ENCODE measurements at places on chromosomes 3 and 15.

DNA sequence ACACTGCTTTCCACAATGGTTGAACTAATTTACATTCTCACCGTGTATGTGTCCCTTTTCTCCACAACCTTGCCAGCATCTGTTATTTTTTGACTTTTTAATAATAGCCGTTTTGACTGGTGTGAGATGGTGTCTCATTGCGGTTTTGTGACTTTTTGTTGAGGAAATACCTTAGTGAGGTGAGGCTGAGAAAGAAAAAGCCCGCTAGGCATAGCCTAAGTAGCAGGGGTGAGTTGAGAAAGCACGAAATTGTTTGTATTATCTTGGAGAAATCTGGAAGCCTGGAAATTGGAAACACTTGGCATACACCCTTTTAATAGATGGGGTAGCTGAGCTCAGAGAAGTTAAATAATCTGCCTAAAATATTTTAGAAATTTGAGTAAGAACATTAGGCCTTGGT is 61.5 kb upstream of the CFAP161 start:
- no peak for DNase-seq

DNA sequence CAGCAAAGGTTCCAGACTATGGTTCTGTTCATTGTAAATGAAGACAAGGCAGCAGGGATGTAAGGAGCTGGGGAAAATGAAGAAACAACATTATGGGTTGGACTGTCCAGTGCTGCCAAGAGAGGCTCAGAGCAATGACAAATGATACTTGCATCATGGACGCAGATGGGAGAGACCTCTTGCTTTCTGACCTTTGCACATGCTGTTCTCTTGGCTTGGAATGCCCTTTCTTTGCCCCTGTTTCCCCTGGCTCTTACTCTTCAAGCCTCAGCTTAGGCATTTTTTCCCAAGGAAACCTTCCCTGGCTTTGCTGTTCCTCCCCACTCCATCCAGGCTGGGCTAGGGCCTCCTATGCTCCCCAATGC is 59.9 kb upstream of the RAD18 start:
- DNase-seq: no peak

DNA sequence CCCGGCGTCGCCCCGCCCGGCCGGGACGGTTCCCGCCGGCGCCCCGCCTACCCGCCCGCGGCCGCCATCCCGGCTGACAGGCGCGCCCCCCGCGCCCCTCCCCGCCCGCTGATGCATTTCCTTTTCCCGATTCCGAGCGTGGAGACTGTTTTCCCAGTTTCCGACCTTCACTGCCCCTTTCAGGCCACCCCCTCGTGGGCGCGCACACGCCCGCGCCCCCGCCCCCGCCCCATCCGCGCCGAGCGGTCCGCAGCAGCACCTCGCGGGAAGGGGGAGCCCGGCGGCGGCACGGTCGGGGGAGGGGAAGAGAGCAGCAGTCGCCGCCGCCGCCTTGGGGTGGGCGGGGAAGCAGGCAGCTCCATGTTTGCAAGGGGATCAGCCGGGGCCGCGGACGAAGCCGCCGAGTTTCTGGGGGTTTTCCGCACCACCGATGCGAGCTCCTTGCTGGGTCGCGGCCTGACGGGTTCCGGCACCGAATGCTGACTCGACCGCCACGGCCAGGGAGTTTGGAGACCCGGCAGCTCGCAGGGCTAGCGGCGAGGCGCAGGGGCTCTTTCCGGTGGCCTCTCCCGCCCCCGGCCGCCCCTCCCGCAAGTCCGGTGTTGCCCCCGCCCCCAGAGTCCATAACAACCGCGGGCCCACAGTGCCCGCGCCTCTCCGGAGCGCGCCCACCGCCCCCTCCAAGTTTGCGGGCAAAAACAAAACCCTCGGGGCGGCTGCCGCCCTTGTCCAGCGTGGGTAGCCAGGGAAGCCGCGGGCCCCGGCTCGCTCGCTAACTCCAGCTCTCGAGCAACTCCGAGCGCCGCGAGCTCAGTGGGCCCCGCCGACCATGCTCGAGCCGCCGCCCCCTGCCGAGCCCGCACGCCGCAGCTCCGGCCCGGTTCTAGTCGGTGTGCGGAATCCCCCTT is 3.2 kb upstream of the SIN3A start:
- DNase-seq: peak; percentile 40

GRCh38 chr3:94001191-94001590 is 21.2 kb downstream of the ARL13B start:
- no peak for DNase-seq

- no peak for DNase-seq
These were observed 844 bp upstream of the UQCC5 start for GRCh38 chr3:52535411-52536111.

DNA sequence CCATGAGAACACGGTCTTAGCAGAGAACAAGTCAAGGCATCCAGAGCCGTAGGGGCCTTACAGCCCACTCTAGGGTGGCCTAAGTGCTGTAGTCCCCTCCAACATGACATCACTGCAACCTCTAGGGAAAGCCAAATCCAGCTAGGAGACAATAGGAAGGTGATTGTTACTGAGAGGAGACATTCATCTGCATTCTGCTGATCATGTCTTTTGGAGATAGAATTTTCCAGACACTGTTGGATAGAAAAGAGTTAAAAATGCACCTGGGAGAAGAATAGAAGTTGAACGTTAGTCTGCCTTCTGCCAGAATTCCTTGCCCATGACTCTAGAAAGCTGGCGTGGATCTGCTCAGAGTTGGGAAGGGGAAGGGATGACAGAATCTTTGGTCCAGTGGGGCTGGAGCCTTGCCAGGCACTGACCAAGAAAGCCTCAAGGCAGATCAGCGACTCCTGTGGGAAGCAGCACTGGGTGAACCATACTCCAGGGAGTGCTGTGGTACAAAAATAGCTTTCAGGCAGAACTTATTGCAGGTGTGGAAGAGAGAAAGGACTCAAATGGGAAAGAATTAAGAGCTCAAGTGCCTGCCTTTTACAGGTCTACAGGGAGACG is 44.8 kb upstream of the RAF1 start:
- no peak for DNase-seq

DNA sequence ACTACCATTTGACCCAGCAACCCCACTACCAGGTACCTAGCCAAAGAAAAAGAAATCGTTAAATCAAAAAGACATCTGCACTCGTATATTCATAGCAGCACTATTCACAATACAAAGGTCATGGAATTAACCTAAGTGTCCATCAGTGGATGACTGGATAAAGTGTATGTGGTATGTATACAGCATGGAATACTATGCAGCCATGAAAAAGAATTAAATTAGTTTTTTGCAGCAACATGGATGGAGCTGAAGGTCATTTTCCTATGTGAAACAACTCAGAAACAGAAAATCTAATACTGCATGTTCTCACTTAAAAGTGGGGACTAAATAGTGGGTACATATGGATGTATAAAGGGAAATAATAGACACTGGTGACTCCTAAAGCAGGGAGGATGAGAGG is 175.2 kb downstream of the ZIC4 start:
- DNase-seq: no peak

DNA sequence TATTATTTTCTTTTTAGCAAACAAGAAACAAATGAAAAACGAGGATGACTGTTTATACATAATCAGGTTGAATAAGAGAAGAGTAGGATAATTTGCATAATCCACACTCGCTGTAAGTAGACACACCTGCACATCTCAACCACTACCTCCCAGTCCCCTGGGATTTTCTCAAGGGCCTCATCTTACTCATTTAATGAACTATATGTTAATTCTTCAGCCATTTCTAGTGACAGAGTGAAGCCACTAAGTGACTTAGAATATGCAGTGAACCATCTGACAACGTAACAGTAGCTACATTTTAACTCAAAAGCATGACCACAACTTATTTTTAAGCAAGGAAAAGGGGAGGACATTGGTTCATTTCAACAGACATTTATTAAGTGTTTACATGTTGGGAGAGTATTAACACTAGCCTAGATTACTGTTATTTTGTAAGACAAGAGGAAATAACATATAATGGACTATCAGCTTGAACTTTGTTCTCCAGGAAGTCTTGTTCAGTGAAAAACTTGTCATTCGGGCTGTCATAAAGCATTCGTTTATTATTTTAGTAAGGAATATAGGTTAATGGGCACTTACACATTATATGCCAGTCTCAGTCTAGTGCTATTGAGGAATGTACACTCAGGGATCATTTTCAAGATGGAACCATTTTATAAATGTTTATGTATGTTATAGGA is 173.0 kb upstream of the ROBO2 start:
- no peak for DNase-seq

DNA sequence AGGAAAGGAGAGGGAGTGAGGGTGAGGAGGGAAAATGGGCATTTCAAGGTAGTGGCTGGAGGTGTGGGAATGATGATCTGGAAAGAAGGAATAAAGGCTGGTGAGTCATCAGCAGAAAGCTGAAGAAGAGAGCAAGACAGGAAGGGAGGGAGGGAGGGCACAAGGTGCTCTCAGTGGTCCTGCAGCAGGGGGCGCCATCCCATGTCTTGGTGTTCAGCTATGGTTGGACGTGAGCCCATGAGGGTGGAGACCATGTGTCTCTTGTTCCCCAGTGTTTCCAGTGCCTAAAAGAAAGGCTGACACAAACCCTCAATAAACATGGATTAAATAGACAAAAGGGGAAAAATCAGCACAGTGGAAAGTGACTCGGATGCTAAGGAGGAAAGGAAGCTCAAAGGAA is 228.5 kb downstream of the NTRK3 start:
- DNase-seq: no peak

DNA sequence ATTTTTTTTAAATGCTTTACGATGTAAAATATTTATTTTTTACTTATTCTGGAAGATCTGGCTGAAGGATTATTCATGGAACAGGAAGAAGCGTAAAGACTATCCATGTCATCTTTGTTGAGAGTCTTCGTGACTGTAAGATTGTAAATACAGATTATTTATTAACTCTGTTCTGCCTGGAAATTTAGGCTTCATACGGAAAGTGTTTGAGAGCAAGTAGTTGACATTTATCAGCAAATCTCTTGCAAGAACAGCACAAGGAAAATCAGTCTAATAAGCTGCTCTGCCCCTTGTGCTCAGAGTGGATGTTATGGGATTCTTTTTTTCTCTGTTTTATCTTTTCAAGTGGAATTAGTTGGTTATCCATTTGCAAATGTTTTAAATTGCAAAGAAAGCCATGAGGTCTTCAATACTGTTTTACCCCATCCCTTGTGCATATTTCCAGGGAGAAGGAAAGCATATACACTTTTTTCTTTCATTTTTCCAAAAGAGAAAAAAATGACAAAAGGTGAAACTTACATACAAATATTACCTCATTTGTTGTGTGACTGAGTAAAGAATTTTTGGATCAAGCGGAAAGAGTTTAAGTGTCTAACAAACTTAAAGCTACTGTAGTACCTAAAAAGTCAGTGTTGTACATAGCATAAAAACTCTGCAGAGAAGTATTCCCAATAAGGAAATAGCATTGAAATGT is 15.6 kb downstream of the THBS1 start:
- DNase-seq: no peak

GRCh38 chr3:153513236-153513635 is 351.2 kb downstream of the RAP2B start:
- no peak for DNase-seq

- DNase-seq: no peak
These were observed 105.7 kb downstream of the CORO2B start for GRCh38 chr15:68684476-68684875.

DNA sequence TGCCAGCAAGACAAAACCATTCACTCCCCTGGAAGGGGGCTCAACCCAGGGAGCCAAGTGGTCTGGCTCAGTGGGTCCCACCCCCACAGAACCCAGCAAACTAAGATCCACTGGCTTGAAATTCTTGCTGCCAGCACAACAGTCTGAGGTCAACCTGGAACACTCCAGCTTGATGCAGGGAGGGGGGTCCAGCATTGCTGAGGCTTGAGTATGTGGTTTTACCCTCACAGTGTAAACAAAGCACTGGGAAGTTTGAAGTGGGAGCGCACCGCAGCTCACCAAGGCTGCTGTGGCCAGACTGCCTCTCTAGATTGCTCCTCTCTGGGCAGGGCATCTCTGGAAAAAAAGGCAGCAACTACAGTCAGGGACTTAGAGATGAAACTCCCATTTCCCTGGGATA is 81.7 kb downstream of the MSL2 start:
- no peak for DNase-seq

DNA sequence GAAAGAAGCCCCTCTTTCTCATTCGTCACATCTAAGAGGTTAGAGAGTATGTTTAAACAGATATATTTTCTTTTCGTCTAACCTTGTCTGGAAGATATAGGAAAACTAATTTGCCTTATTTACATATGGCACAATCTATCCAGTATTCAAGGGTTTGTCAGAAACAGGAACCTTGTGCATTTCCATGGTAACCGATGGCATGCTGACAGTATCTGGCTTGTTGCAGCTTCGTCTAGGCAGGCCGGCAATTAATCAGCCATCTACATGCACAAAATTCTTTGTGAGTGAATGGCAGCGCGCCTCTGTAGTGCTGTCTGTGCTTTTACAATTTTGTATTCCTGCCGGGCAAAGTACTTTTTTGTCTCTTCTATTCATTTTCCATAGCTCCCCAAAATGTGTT is 294.0 kb upstream of the SOX2 start:
- DNase-seq: no peak

- DNase-seq: no peak
These were observed 53.1 kb upstream of the PARL start for GRCh38 chr3:183937601-183938286.

GRCh38 chr3:130900959-130901358 is 7.1 kb downstream of the ATP2C1 start:
- no peak for DNase-seq

DNA sequence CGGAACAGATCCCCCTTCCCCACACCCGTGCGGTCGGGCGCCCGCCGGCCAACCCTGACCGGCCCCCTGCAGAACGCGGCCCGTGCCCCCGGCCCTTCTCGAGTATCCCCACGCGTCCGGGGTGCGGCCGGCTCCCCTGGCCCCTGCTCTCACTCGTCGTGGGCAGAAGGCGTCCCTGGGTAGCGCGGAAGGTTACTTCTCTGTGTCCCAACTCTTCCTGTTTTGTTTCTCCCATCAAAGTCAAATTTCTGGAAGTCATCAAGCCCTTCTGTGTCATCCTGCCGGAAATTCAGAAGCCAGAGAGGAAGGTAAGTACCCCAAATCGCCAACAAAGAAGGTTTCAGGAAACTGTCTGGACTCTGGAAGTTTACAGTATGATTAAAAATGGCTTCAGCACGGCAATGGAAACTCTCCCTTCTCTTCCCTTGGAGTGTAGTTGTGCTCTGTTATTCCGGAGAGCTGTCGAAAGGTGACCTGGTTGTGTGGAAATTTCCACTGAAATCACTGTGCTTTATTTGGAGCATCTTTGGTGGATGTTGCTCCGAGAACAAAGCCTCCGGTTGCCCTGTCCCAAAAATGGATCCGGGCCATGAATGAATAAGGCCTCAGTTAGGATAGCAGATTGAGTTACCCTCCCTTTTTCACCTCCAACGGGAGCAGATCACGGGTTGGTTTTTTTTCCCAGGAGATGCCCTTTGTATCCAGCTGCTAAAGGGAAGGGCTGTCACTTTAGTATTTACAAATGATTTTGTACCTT is 536 bp downstream of the SEC61A1 start:
- DNase-seq: no peak

DNA sequence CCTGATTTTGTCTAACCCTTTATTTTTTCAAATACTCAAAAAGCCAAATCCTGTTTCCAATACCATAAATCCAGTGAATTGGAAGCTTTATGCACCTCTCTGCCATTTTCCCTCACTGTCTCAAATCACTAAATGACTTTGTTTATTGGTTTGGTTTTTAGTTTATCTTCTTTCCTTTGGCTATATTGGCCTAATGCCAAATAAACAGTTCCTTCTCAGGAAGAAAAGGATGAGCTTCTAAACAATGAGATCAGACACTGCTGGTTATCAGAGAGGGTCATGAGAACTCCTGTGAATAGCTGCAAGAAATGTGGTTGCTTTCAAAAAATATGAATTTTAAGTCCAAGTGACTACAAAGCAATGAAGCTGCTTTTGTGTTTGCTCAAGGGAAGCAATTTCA is 359.9 kb downstream of the MECOM start:
- no peak for DNase-seq
